Neural crest cell (in vitro differentiated cells): ENCODE measurements at places on chromosomes 12 and 14.
A peak's percentile ranks its signal among the peaks of the same experiment; 100 is the strongest.

DNA sequence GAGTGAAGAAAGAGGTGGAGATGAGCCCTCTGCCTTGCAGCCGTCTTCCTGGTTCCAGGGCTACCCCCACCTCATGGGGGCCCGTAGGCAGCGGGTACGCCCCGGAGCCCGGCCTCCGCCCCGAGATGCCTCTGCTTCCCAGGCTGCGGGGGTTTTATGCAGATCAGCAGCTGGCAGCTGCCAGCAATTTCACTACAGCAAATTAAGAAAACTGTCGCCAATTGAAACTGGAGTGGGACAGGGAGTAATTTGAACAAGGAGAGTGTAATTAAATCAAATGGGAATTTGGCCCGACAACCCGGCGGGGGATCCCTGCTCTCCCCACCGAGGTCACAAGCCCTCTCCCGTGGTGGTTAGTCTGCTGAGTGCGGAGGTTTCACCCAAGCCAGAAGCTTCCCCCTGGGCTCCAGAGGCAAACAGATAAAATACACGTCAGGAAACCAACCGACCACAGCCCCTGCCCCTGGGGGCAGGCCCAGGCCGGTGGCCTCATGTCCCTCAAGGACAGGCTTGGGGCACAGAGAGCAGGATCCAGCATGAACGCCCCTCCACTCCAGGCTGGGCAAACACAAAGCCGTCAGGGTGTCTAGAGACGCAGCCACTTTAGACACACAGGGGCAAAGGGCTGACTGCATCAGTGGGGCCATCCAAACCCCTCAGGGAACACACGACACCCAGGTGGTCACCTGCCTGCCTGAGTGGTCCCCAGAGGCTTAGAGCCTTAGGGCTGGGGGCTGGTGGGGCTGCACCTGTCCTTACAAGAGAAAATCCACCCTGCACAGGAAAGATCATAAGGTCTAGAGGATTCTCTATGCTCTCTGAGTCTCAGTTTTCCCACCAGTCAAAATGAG lies 53.8 kb downstream of the TESC start:
- no peak for DNase-seq

DNA sequence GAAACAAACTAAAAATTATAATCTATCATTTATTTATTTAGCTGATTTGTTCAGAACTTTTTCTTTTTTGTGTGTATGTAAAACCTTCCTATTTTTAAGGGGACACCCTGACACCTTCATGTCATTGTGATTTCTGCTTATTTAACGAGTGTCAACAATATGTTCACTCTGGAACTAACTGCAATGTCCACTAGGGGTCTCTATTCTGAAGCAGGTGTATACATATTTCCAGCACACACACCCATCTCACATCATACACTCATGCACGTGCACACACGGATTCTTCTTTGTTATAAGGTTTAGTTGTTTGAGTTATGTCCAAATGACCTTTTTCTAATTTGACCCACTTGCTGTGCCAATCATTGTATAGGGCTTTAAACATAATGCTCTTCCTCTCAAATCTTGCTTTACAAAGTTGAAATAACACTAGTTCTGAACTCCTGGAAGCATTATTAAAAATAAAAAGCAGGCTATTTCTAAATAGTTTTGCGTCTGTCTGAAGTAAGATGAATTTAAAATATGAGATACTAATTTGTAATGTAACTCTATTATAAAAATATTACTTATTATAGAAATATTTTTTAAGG lies 15.5 kb downstream of the E2F7 start:
- DNase-seq: no peak

GRCh38 chr14:66070542-66071319 lies 415.4 kb upstream of the CCDC196 start:
- peak; percentile 84 for DNase-seq

DNA sequence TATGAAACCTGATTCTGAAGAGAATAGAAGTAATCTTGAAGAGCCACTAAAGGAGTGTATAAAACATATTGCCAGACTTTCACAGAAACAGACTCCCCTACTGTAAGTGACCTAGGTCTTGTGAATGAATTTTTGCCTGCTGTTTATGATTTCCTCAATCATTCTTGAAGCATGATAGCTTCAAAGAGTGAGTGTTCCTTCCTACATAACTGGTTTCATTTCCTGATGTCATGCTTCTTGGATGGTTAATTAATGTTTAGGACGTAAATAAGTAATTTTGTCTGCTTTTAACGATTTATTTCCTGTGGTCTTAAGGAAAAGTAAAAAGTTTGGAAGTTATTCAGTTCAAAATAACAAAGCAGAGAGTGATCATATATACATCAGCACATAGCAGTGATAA lies 129.8 kb downstream of the PIK3C2G start:
- no peak for DNase-seq

DNA sequence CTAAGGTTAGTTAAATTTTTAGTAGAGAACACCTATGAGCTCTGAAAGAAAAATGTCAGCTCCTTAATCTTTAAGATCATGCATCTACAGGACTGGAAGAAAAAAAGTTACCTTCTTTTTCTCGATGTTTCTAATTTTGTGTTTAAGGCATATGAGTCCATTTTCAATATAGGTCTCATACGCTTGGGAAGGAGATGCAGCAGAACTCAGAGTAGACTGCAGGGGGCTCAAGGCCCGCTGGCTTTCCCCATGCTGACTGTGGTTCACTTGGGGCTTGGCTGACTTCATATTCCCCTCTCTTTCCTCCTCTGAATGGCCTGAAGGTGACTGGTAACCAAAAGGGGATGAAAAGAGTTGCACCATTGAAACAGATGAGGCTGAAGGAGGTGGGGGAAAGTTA lies 1.5 kb downstream of the CAPRIN2 start:
- peak; percentile 21 for DNase-seq

DNA sequence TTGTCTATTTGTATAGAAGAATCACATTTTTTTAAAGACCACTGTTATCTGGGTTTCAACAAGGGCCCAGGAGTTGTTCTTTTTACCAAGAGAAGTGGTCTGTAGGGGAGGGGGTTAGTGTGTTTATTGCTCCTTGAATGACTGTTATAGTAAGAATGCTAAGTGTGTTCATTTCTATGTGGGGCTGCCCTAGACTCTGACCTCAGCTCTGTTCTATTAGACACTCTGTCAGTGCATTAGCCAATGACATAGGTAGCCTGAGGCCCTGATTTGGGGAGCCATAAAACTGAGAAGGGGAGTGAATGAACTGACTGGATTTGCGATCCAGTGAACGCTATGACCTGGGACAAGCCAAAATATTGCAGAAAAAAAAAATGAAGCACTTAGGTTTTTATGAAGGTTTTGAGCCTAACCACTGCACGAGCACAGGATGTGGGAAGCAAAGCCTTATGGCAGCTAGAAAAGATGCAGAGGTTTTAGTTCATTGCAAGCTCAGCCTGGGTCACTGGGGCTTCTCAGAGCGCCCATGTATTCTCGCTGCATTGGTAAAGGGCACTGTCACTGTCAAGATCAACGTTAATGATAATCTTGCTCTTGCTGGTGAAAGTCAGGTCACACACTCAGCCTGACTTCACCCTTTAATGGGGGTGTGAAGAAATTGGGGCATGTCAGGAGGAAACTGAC lies 63.8 kb downstream of the PRKCH start:
- no peak for DNase-seq

GRCh38 chr14:23183479-23183878 lies at the start of gene SLC7A8:
Gene SLC7A8 (minus strand): TSS chr14:23183660. CDS start chr14:23182914, 746 bp downstream.
- peak; percentile 26 for DNase-seq

DNA sequence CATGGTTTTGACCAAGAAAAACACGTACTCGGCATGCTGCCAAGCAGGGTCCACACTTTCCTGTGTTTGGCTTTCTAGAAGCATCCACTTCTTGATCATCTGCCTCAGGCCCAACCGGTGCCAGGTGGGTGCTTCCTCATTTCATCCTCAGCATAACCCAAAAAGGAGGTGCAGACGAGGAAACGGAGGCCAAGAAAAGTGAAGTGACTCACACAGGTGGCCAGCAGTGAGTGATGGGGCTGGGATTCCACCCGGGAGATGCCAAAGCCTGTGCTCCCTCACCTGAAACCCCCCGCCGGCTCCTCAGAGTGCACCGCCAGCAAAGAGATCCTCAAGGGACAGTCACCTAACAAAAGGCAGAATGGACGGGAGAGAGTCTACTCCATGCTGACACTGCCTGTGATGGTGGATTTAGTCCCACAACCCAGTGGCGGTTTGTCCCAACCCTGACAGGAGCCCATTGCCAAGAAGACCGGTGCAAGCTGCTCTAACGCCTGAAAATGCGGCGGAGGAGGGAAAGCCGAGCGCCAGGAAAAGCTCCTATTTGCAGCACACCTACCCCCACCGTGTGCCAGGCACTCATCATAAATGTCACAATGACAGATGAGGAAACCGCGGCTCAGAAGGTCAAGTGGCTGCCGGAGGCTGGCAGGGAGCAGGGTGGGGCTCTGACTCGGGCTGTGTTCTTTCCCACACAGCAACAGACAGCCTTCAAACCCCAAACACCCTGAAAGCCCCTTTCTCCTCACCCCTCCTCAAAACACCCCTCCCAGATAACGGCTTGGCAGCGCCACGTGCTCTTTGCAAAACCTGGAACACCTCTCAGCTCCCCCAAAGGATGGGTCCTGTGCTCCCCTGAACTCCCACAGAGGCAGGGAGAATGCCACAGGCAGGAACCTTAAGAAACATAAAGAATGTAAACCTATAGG lies 18.8 kb downstream of the BCL11B start:
- DNase-seq: no peak

DNA sequence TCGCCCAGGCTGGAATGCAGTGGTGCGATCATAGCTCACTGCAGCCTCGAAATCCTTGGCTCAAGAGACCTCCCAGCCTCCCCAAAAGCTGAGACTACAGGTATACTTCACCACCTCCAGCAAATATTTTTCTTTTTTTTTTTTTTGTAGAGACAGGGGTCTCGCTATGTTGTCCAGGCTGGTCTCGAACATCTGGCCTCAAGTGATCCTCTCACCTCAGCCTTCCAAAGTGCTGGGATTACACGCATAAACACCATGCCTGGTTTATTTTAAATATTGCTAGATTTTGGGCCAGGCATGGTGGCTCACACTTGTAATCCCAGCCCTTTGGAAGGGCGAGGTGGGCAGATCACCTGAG lies 26.7 kb upstream of the UBC start:
- DNase-seq: no peak

DNA sequence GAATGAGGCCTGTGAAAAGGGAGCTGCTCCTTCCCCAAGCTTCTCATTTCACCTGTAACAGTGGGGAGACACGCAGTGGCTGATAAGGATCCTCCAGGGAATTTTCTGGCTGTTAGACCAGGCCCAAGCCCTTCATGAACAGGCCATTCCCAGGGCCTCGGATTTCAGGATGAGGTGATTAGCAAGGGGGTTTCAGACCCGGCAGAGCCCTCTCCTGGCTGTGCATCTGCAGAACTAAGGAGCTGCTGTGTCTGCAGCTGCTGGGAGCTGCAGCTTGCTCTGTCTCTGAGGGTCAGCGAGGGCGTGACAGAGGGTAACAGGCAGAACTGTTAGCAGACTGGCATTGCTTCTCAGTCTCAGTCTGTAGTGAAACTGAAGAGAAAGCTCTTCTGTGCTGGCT lies 110.4 kb downstream of the KCNA5 start:
- DNase-seq: no peak

DNA sequence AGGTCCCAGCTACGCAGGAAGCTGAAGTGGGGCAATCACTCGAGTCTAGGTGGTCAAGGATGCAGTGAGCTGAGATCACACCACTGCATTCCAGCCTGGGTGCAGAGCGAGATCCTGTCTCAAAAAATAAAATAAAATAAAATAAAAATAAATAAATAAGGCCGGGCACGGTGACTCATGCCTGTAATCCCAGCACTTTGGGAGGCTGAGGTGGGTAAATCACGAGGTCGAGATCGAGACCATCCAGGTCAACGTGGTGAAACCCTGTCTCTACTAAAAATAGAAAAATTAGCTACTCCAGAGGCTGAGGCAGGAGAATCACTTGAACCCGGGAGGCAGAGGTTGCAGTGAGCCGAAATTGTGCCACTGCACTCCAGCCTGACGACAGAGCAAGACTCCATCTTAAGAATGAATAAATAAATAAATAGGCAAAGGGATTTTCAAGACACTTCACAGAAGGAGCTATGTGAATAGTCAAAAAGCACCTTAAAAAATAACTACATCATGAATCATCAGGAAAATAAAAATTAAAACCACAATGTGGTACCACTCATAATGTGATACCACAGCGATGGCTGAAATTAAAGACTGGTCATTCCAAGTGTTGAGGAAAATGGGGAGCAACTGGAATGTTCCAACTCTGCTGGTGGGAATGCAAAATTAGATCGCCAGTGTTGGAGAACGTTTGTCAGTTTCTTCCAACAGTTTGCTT lies 92.9 kb upstream of the TBX3 start:
- no peak for DNase-seq
